Transverse colon (tissue), 4 donors: ENCODE measurements at places on chromosomes 2 and 18.
A peak's percentile ranks its signal among the peaks of the same experiment; 100 is the strongest.

GRCh38 chr2:226649871-226650660, 149.6 kb downstream of the IRS1 start:
- peak; percentile 82 for DNase-seq

DNA sequence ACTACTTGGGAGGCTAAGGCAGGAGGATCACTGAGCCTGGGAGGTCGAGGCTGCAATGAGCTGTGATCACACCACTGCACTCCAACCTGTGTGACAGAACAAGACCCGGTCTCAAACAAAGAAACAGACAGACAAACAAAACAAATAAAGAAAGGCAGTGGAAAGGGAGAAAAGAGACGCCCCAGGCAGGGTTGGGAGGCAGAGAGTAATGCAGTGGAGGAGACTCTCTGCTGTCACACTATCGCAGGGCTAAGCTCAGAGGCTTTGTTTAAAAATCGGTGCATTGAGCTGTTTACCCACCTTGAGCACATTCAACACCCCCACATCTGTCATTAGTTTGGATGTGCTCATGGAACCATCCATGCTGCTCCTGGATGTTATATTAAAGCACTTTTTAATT, 84.2 kb upstream of the RMP24 start:
- no peak for DNase-seq

GRCh38 chr2:13040043-13040442, 323.3 kb downstream of the TRIB2 start:
- DNase-seq: no peak

- DNase-seq: no peak
Observed at GRCh38 chr2:105412584-105412983, 13.7 kb upstream of the FHL2 start.

DNA sequence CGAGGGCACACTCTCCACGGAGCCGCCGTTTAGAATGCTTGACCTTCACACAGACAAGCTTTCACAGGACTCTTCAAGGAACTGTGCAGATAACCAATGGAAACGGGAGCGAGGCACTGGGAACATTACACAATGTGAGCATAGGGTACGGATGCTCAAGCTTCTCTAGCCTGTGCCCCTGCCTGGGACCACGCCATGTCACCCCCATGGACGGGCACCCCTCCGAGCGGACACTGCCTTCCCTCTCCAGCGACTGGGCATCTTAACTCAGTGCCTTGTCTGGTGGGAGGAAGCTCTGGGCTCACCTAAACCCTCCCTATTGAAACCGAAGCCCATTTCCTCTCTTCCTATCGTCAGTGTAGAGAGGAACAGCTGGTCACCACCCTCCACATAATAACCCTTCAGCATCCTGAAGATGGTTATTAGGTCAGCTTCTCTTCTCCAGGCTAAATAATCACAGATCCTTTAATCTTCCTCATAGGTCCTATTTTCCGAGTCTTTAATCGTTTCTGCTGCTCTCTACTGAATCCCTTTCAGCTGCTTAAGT, 626.7 kb downstream of the GALR1 start:
- no peak for DNase-seq

GRCh38 chr2:27622921-27623384, 5.9 kb downstream of the CCDC121 start:
- no peak for DNase-seq

DNA sequence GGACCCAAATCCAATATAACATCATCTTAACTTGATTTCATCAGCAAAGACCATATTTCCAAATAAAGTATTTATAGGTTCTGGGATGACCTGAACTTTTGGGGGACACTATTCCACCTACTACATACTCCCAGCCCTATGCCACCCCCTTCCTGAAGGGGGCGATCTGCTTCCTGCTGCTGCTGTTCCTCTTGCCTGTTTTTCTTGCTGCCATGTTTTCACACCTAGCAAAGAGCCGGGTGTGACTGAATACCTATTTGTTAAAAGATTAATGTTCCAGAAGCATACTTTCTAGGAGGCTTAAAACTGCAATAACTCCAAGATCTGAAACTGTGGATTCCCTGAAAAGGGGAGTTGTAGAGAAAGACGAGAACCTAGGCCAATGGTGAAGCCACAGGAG, 89.7 kb downstream of the ICOS start:
- no peak for DNase-seq

DNA sequence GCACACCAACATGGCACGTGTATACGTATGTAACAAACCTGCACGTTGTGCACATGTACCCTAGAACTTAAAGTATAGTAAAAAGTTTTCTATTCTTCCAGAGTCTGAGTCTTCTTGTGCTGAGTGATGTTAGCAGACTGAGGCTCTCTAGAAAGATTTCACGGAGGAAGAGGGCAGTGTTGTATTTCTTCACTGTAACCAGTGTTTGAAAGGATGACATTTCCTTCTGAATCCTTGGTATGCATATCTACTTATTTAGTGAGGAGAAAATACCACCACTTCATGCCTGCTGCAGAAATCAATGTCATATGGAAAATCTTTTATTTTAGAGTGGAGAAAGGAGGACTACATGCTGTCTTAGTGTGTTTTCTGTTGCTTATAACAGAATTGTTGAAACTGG, 357.1 kb downstream of the CCDC85A start:
- DNase-seq: no peak

GRCh38 chr2:186714611-186715010, 20.8 kb downstream of the FAM171B start:
- DNase-seq: no peak
